ENCODE measurements at places on chromosomes 3 and 15.

DNA sequence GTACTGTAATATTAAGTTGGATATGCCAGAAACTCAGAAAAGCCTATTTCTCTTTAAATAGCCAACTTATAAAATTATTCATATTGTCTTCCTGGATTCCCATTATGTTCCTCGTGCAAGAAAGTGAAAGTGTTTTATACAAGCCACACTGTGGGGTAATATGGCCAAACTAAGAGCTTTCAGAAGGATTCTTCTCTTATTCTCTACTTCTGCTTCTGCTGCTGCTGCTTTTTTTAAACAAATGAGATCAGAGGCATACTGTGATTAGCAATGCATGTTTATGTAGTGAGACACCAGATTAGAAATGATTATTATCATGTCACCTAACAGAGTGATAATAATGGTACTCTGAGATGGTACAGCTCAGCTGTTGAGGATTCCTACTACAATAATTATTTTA lies 1026.5 kb upstream of the CFAP20DC start:
- DNase-seq, result no peak

DNA sequence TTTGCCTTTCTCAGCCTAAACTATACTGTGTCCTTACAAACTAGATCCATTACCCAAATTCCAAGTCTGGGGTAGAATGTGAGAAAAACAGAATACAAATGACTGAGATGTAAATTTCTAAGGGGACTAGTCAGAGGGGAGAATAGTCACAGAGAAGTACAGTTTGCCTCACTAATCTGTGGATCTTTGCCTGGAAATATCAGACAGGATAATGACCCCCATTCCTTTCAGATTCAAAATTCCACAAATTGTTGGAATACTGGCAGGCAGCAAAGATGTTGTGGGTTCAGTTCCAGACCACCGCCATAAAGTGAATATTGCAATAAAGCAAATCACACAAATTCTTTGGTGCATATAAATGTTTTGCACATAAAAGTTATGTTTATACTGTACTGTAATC lies 762.8 kb upstream of the NR2F2 start:
- DNase-seq, result no peak

GRCh38 chr3:187369089-187369447 lies 883 bp downstream of the RTP4 start:
- no peak for DNase-seq

DNA sequence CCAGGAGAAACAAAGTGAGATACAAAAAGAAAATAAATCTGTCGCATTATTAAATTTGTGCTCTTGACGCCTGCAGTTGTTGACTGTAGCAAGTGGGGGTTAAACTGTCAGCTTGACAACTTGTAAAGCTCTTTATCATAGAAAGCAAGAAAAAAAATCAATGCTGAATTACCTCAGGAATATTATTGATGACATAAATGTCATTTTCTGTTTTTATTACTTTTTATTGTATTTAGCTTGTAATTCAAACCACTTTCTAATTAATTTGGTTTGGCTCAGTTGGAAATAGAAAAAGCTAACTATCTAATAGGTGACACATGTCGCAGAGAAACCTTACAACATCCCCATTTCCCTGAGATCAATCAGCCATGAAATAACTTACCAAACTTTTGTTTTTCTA lies 195.3 kb downstream of the CDIN1 start:
- DNase-seq, result no peak

GRCh38 chr15:39448409-39448808 lies 132.5 kb upstream of the THBS1 start:
- DNase-seq, result no peak

DNA sequence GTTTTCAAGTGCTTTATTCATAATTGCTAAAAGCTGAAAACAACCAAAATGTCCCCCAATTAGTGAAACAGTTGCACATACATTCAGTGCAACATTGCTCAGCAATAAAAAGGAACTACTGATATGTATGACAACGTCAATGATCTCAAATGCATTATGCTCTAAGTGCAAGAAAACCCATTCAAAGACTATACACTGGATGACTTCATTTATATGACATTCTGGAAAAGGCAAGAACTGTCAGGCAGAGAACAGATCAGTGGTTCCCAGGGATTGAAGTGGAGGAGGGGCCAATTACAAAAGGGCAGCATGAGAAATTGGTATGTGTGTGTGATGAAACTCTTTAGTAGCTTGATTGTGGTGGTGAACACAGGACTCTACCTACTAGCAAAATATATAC lies 585.6 kb downstream of the TBL1XR1 start:
- no peak for DNase-seq

DNA sequence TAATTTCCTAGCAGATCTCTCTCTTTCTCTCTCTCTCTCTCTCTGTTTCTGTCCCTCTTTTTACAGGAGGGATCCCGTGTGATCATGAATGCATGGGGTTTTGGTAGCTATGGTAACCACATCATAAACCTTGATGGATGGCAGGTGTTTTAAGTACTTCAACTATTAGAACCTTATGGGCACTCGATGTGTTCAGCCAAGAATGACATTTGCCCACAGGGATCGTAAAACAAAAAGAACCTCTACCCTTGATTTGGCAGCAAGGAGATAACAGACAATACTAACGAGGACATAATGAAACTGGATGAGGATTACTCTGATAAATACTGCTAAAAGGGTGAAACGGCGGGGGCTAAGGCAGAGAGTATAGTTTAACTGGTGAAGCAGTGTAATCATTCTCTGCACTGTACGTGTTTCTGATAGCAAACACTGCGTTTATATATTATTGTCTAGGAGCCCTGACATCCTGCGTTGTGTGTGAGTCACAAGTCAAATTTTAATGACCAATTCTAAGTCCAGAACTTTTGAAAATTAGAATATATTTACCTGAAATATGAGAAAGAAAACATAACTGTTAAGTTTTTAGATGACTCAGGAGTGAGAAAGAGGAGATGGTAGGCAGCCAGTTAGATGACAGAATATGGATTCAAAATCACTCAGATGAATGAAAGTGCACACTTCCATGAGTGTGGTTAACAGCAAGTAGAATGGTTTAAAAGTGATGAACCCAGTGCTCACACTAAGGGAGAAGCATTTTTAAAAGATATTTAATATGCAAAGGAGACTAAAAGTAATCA lies 80.3 kb downstream of the OTOL1 start:
- no peak for DNase-seq

DNA sequence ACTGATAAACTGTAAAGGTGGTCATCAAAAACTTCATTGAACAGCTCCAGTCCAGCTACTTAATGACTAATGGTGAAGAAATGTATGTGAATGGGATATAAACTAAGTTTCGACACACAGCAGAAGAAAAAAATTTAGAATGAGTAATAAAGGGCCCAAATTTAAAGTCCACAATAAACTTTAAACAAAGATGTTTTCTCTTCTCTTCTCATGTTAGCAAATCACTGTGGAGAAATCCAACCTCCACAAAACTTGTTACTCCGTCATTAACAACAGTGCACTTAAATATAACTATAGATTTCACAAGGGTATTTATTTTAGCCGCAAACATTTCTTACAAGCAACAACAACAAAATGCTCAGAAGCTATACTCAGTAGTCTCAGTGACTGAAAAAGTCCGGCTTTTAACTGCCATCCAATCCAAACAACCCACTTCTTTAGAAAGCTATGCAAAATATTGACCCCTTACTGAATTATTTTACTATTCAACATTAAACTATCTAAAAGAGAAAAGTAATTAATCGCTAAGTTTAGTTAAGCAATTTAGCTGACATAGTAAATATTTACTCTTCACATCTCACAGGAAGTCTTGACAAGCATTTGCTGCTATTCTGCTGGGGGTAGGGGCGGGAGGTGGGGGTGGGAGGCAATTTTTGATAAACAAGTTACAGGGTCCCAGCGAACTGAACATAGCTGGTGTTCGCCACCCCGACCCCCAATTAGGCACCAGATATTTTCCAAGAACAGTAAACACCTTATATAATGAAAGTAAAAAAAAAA lies 2.4 kb downstream of the IGF2BP2 start:
- DNase-seq, result no peak

DNA sequence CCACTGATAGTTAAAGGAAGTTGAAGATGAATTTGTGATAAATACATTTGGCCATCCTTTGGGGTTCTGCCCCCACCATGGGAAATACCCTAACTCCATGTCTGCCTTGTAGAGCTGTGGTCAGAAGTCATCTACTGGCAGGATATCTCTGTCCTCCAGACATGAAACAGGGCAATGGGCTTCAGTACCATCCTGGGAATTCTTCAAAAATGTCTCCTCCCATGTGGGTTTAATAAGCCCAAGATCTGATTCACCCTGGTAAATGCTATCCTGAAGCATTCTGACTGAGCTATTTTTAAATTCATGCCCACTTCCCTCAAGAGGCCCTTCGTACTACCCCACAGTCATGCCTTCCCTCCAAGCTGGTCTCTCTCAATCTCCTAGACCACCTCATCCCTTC lies 113.7 kb upstream of the SLC25A36 start:
- DNase-seq, result no peak

DNA sequence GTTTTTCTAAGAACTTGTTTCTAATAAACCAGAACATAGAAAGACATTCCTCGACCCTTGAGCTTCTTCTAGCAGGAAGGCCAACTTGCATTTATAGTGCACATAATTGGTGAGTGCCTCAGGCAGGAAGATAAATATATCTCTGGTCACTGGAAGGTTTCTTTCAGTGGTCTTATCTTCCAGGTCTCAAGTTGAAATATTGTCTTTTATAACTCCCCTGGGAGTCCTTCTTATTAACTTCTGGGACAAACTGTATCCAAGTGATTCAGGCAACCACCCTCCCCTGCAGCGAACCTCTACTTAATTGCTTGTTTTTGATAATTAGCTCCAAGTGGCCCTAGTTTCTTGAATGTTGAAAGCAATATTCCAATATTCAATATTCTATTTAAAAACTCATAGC lies 346.8 kb upstream of the GOLIM4 start:
- no peak for DNase-seq

All from T-helper 22 cell (primary cell).